ENCODE measurements at places on chromosomes 4 and X.

DNA sequence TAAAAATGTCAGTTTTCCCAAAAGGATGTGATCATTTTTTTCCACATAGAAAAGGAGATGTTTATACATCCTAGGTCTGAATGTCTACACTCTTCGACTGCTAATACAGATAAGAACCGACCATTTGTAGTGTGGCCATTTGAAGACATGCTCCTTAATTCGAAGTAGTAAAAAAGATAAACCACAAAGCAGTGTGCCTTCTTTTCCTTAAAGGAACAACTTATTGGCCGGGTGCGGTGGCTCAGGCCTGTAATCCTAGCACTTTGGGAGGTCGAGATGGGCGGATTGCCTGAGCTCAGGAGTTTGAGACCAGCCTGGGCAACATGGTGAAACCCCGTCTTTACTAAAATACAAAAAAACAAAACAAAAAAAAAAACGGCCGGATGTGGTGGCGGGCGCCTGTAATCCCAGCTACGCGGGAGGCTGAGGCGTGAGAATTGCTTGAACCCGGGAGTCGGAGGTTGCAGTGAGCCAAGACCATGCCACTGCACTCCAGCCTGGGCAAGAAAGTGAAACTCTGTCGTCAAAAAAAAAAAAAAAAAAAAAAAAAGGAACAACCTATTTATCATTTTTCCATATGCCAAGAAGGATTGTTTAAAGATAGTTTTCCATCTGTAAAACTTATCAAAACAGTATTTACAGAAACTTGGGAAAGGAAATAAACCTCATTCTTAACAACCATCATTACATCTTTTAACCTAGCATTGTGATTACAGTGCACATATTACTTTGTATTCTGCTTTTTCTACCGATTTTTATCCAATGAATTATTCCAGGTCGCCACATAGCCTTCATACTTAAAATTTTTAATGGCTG, 2.6 kb downstream of the INTS6L start:
- no peak for DNase-seq

DNA sequence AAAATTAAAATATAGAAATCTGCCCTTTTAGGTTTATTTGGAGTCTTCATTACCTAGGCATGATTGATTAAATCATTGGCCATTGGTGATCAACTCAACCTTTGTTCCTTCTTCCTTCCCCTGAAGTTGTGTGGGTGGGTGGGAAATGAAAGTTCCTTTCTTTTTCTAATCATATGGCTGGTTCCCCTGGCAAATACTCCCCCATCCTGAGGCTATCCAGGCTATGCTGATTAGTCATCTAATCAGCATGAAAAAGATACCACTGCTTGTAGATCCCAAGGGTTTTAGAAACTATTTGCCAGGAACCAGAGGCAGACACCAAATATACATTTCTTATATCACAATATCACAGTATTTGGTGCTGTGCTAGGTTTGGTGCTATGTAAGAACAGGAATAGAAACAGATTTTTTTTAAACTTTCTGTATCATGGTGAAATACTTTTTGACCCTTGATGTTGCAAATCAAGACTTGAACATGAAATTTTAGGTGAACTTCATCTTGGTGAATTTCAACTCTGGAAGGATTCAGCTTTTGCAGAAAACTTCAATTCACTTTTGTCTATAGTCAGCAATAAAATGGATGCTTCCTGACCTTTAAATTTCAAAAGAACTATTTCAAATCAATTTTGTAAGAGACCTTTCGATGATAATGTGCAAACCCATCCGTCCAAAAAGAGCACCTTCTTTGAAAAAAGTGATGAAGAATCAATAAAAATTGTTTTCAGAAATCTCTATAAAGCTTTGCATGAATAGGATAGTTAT, 71.1 kb downstream of the CCSER1 start:
- no peak for DNase-seq

GRCh38 chr4:33422656-33423055, 2702.5 kb downstream of the PCDH7 start:
- DNase-seq, result no peak

DNA sequence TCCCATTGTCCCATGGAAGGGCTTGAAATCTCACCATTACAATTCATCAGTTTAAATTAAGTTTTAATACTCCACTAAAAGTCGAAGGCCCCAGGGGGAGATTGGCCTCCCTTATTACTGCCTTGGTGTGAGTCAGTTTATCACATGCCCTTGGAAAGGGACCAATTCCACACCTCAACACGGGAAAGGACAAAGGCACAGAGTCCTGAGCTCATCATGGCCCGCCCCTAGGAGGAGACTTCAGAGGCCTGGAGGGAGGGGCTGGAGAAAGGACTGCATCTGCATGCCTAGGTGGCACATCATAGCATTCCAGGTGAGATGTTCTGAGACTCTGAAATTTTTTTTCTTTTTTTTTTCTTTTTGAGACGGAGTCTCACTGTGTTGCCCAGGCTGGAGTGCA, 2.8 kb upstream of the SEL1L3 start:
- DNase-seq, result no peak

- peak; percentile 31 for DNase-seq
These were observed 53.7 kb downstream of the MSX1 start for GRCh38 chr4:4913147-4913561.

DNA sequence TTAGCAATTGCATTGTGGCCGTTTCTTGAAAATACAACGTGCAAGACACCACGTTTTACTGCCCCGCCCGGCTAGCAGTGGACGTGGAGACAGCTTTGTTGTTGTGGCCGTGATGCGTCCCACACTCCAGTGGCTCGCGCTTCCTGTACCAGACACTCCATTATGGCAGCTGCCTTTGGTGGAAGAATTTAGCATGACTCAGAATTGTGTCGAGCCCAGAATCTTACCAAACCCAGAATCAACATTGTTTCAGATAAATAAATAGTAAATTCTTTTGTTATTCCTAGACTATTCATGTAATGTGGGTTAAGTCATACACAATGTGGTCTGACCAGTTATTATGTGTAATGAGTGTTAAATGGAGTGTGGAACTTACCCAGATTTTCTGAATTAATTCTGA, 25.3 kb upstream of the S100P start:
- no peak for DNase-seq

- no peak for DNase-seq
These were observed 7.4 kb downstream of the WDR44 start for GRCh38 chrX:118353081-118353850.

- DNase-seq, result no peak
These were observed 263.3 kb upstream of the MAGEB2 start for GRCh38 chrX:29952016-29952415.
